RWPE1 (cell line): ENCODE measurements at places on chromosomes 4 and X.
A peak's percentile ranks its signal among the peaks of the same experiment; 100 is the strongest.

GRCh38 chr4:40573593-40574311, 55.9 kb downstream of the RBM47 start:
- no peak for DNase-seq

DNA sequence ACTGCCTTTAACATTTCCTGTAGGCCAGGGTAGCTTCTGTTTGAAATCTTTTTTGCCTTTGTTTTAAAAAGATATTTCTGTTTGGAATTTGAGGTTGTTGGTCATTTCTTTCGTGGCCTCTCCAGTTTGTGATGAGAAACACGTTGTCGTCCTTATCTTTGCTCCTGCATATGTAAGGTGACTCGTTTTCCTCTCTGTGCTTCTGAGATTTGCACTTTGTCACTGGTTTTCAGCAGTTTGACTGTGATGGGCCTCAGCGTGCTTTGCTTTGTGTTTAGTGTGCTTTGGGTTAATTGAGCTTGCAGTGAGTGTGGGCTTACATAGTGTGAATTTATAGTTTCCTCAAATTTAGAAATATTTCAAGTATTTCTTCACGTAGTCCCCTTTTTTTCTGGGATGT, 81.5 kb downstream of the FAM193A start:
- no peak for DNase-seq

DNA sequence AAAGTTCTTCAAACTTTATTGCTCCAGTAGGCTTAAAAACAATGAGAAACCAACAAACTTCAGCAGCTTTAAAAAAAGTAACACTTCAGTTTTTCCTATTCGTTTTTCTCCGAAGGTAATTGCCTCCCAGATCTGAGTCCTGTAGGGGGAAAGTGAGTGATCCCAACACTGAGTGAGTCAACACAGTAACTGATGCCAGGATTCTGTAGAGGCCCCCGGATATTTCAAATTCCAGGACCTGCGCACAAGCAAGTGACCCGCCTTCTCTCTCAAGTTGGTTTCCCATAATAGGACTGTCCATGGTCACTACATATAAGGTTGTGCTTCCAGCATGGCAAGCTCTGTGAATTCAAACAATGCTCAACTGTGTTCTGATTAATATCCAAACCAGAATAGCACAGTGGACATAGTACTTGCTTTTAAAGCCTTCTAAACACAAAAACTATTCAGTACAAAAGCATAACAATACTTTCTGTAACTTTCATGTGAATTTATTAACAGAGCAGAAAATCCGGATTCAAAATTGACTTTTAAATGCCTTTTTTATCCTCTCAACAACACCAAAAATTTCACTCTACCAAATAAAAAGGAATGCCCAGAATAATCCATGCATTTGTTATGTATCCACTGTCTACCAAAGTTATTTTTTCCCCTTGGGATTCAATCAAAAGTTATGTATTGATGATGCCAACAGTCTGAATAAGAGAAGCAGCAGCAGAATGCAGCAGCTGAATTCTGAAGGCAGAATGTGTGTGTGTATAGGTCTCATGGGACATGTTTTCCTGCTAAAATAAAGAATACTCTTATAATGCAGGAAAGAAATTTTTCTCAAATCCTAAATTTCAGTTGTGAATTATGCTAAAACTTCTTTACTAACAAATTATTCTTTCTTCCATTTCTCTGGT, at the start of gene DMD:
Gene DMD, minus strand, starts transcription at position 194 of the 905 bp plus-strand sequence. CDS start 237 bp downstream, outside the sequence.
- DNase-seq, result peak; percentile 5

DNA sequence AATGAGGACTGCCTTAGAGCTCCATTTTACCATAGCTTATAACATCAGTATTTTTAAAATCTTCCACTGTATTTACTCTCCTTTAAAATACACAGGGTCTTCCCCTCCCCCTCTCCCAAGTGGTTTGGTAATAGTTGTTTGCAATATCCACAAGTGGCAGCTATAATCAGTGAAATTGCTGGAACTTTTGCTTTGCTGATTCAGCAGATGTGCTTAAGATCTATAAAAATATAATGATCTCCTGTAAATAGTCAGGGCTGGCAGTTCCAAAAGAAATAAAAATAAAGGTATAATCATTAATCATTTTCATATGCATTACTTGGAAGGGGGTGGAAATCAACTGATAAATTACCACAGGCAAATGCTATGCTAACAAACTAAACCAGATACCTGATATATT, 345.2 kb downstream of the KLHL13 start:
- no peak for DNase-seq

DNA sequence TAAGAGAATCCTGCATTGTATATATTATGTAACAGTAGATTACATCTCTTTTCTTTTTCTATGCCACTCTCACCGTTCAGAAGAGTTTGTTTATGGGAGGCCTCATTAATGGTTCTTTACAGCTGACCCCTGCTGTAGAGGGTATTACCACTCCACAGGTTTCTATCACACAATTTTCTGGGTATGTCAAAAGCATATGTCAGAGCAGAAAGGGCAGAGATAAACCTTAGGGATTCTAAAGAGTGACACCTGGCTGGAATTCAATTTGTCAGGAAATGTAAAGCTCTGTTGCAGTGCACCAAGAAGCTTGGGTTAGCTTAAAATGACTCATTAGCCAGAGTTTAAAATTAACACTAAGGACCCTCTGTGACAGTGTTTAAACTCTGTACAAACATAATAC, 658.7 kb downstream of the PCDH18 start:
- no peak for DNase-seq

- no peak for DNase-seq
These were observed 14.1 kb downstream of the S100G start for GRCh38 chrX:16664074-16664473.
